Cardiac septum (tissue), 1 donor: ENCODE measurements at places on chromosomes 12 and 14.
A peak's percentile ranks its signal among the peaks of the same experiment; 100 is the strongest.

GRCh38 chr14:30541318-30541717 is 17.6 kb upstream of the G2E3 start:
- DNase-seq: no peak

GRCh38 chr12:61857968-61858367 is 402.2 kb upstream of the USP15 start:
- no peak for DNase-seq

DNA sequence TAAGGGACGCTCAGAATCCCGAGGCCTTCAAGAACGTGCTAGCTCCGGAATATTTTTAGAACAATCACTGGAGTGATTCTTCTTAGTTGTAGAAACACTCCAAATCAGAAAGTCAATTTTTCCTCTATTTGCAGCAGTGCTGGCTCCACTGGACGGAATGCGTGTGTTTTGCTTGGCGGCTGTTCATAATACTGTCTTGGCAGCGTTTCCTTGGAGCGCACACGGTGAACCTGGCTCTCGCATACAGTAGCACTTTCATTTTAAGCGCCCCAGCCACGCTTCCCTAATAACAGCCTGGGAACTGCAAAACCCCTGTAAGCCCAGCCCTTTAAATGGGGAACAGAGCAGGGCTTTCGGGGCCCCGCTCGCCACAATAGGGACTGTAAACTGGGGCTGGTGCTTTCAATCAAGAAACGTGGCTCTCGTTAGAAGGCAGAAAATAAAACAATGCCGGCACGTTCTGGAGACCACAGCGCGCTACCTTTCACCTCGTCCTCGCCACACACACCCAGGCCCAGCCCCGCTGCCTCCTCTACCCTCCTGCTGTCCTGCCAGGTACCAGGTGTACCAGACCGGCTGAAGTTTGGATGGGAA is 79.9 kb downstream of the BCL11B start:
- DNase-seq: no peak

- DNase-seq: no peak
Measured at GRCh38 chr14:77708749-77709148, 846 bp downstream of the SLIRP start.

- DNase-seq: no peak
Measured at GRCh38 chr12:88432531-88433490, 147.5 kb downstream of the KITLG start.

DNA sequence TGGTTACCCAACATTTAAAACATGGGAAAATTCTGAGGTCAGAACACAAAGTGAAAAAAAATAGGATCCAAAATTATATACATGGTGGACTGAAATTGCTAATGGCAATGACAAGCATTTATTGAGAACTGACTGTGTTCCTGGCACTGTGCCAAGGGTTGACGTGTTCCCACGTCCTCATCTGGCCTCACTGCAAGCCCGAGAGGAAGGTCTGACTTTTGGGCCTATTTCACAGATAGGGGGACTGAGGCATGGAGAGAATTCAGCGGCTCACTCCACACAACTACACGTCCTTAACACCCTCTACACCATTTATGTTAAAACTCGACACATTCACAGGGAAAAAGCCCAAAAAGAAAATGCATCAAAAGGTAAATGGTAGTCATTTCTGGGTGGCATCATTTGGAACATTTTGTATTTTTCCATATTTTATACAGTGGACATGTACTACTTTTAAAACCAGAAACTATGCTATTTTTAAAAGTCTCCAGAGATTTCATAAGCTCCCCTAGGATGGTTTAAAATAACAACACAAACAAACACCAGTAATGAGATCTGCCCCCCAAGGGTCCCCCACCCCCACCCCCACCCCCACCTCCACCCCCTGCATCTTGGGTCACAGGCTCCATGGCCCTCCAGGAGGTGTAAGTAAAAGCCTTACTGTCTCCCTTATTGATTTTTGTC is 27.7 kb downstream of the CLMN start:
- DNase-seq: peak; percentile 81

DNA sequence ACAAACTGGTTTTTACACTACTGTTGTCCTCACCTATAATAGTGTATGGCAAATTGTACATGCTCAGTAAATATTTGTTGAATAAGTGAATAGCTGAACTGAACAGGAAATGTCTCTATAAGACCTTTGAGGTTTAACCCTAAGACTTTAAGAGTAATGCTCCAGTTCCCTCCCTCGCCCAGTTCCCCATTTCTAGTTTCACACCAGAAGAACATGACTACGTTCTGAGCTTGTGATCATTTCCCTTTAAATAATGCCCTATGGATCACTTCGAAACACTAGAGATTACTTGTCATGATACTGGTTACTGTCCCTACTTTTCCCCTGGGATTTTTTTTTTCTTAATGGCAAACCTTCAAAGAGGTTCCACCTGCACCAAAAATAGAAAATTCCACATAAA is 69.3 kb downstream of the PRKD1 start:
- DNase-seq: no peak

- DNase-seq: no peak
Measured at GRCh38 chr14:62657376-62657775, 387.9 kb downstream of the KCNH5 start.

- no peak for DNase-seq
Measured at GRCh38 chr12:50058743-50059312, 1.4 kb downstream of the ASIC1 start.

DNA sequence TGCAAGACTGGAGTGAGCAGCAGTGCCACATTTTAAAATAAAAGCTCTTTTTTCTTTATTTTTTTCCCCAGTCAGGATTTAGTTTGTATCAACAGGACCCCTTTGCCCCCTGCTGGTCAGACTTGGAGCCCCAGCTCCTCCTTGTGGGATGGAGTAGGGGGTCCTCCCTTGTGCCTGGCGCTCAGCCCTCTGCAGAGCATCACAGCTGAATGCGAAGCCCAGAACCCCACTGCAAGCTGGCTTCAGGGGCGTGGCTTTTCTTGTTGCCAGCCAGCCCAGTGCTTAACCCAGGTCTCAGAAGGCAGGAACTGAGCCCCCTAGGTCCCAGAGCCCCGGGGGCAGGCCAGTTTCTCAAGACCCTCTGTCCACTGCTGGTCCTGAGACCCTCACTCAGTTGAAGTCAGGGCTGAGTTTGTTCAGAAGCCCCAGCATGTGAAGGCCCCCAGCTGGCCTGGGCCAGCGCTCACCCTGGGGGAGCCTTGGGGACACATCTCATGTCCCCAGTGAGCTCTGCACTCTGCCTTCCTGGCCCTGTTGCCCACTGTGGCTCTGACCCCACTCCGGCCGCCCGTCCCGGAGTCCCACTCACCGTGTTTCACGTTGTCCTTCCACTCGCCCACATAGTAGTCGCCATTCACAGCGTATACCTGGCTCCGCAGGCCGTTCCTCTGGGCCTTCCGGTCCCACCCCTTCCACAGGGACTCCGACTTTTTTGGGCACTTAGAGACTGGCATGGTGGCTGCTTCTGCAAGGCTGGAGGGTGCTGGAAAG is 519 bp downstream of the MORN3 start:
- DNase-seq: no peak

DNA sequence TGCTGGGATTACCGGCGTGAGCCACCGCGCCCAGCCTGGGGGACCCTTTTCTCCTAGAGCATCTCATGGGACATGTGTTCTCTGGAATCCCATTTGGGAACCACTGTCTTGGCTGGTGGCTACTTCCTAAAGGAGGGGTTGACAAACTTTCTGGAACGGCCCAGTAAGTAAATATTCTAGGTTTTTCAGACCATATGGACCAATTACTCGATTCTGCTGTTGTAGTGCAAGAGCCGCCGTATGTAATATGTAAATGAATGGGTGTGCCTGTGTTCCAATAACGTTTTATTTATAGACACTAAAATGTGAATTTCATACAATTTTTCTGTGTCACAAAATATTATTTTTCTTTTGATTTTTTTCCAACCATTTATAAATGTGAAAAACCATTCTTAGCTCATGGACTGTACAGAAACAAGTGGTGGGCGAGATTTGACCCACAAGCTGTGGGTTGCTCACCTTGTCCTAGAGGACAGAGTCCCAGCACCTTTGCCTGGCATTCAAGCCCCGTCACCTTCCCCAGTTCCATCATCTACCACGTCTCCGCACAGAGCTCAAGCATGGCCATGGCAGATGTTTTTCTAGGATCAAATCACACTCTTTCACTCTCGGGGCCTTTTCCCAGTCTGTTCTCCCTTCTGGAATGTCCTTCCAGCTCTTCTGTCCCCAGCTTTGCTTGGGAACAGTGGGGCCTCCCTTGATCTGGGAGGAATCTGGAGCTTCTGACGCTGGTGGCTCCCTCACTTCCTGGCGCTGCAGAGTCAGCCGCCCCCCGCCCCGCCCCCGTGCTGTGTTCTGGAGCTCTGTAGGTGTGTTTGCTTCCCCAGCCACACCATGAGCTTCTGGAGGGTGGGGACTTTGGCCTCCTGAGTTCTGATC is 17.9 kb upstream of the RCOR1 start:
- DNase-seq: no peak

- no peak for DNase-seq
Measured at GRCh38 chr12:75982979-75983660, 48.5 kb downstream of the PHLDA1 start.

DNA sequence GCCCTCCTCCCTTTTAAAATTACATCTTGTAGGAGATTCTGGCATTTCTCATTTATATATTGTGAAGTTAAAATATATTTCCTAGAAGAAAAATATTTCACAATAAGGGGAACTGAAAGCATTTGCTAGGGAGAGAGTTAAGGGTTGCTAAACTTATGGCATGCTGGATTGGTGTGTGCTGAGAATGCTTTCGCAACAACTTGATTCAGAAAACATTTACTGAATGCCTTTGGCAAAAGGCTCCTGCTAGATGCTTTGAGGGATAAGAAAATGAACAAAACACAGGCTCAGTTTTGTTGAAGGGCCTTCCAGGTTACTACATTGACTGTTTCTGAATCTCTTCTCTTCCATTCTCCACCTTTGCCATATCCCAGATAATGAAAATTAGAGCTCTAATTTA is 67.5 kb downstream of the DIP2B start:
- no peak for DNase-seq

DNA sequence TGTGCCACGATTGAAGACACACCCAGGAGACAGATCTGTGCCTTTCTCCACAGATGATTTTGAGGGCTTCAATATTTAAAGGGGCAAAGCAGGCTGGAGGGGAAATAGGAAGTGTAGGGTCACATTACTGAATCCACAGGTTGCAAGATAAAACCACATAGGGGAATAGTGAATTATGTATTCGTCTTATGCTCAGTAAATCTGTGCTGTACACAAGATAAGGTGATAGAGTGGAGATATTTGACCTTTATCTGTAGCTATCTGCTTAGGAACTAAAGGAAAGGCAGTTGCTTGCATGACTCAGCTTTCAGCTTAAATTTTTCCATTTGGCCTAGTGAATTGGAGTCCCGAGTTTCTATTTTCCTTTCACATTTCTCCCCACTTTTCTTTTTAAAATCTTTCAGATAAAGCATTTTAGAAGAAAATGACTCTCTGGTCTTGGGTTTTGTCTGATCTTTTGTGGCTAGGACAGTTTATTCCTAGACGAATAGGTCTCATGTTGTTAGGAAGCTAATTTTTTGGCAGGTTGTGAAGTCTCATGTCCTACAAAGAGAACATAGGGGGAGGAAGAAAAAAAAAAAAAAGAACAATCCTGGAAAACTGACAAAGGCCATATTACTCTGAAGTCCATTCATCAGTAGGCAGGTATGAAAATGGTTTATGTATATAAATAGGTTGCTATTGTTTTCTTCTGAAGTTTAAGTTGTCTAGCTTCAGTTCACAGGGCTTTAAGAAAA is 55.4 kb downstream of the FBXO33 start:
- no peak for DNase-seq

GRCh38 chr12:99059824-99060511 is 414.9 kb downstream of the APAF1 start:
- no peak for DNase-seq

DNA sequence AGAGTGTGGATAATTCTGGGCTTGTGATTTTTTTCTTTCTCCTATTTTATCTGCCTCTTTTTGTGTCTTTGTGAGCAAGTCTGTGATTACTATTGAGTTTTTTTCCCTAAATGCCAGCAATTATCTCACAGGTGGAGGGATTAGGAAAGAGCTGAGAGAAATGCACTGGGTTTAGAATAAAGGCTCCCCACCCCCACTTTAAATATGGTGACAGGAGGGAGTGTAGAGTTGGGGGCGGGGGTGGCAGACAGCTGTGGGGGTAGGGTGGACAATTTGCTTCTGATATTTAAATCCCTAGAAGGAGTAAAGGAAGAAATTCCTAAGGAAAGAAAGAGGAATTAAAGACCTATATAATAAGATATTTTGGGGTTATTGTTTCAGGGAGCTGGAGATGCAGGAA is 145.9 kb downstream of the NRXN3 start:
- no peak for DNase-seq

DNA sequence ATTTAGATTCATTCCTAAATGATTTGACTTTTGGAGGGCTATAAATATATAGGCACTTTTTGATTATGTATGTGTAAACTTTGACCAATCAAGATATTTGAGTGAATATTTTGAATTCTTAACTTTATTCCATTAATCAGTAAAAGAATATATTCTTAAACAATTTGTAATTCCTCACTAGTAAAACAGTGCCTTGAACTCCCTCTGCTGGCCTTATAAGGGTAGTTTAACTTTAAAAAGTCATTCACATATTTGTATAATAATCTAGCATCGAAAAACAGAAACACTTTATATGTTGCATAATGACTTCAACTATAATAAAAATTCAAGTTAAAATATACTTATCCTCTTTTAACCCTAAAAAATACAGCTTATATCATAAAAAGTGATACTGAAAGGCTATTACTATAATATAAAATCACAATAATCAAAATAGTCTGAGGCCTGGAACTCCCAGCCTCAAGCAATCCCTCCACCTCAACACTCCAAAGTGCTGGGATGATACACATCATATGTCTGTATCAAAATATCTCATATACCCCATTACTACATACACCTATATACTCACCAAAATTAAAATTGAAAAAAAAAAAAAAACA is 31.2 kb downstream of the CCDC59 start:
- no peak for DNase-seq

DNA sequence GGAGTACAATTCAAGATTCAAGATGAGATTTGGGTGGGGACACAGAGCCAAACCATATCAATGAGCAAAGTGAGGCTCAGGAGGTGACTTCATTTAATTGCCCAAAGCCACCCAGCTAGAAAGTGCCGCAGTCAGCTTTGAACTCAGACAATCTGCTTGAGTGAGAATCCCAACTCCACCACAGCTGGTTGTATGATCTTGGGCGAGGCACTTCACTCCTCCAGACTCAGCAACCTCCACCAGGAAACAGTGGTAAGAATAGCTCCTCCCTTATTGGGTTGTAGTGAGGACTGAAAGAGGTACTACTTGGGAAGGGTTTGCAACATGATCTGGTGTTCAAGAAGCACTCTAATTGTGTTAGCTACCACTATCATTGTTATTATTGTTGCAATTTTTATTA is 129.2 kb upstream of the RFLNA start:
- DNase-seq: no peak

GRCh38 chr12:84085046-84085445 is 827.6 kb downstream of the SLC6A15 start:
- no peak for DNase-seq

- no peak for DNase-seq
Measured at GRCh38 chr14:22200977-22201605, 387.9 kb downstream of the DAD1 start.

GRCh38 chr14:75714991-75715390 is 53.9 kb downstream of the TTLL5 start:
- no peak for DNase-seq
